ENCODE measurements at places on chromosomes 1 and 21.

DNA sequence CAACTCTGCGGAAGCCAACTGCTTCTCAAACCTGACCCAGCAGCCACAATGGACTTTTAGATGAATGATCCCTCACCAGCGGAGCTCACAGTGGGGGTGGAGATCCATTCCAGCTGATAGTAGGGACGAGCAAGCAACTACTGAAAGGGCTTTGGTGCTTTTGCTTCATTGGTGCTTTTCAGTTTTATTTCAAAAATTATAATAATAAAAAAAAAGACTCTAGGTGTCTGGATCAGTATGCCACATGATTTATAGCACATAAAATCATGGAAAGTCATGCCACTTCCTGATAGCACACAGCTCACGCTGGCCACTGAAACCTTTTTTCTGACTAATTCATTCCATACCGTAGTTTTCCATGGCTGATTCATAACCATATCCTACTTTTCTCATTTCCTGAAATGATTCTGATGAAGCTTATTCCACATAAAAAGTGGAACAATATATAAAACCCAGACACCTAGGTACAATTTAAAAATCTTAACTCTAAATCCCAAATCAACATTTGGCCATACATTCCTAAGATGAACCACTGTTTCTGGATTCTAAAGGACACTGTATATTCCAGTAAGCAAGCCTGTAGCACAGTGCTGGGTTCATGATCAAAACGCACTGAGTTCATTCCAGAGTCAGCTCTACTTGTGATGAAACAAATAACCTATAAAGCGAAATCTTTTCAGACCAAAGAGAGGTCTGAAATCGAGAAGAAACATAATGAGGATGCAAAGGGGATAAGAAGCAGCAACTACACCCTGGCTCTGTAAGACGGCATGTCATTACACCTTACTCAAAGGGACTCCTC, 41.3 kb upstream of the KCNE1 start:
- no peak for DNase-seq

DNA sequence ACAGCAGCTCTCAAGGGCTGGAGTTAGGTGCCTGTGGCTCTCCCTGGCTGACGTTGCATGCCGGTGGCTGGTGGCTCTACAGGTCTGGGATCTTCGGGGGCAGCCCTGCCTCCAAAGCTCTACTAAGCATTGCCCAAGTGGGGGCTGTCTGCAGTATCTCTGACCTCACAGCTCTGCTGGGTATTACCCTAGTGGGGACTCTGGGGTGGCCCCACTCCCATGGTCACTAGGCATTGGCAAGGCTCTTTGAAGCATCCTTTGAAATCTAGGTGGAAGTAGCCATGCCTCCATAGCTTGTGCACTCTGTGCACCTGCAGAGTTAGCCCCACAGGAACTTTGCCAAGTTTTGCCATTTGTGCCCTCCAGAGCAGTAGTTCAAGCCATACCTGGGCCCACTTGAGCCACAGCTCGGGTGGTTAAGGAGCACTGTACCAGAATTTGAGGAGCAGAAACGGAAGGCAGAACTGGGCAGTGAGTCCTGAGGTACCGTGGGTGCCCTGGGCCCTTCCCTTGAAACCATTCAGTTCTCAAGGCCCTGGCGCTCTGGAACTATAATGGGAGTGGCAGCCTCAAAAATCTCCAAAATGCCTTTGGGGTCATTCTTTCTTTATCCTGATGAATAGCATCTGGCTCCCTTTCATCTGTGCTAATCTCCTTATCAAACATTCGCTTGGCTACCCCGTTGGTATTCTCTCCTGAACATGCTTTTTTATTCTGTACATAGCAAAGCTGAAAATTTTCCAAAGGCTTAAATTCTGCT, 15.4 kb downstream of the GJA4 start:
- DNase-seq: no peak

DNA sequence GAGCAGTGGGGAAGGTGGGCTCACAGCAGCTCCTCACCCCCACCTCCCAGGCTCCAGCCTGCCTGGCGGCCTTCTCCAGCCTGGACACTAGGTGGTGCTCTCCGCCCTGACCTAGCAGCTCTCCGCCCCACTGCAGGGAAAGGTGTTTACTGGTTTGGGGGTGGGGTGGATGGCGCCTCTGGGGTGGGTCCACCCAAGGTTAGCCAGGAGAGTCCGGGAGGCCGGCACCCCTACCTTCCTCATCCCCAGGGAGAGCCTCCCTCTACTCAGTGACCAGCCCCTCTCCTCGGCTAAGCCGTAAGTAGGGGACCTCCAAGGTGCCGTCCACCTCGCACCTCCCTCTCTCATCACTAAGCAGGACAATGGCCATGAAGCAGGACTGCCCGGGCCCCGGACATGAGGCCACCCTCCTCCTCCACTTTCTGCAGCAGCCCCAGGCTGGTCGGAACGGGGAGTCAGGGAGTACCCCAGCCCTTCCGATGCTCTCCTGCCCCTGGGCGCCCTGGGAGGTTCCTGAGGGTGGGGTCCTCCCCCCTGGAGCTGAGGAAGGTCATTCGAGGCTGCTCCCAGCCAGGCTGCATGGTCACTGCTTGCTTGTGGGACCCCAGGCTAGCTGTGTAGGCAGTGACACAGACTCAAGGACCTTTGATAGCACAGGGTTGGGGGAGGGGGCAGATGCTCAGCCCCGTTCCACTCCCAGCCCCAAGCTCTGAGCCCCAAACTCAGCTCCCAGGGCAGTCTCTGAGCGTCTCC, 101.4 kb upstream of the VAMP3 start:
- DNase-seq: no peak

GRCh38 chr1:116345011-116345410, 28.0 kb upstream of the ATP1A1 start:
- DNase-seq: no peak

DNA sequence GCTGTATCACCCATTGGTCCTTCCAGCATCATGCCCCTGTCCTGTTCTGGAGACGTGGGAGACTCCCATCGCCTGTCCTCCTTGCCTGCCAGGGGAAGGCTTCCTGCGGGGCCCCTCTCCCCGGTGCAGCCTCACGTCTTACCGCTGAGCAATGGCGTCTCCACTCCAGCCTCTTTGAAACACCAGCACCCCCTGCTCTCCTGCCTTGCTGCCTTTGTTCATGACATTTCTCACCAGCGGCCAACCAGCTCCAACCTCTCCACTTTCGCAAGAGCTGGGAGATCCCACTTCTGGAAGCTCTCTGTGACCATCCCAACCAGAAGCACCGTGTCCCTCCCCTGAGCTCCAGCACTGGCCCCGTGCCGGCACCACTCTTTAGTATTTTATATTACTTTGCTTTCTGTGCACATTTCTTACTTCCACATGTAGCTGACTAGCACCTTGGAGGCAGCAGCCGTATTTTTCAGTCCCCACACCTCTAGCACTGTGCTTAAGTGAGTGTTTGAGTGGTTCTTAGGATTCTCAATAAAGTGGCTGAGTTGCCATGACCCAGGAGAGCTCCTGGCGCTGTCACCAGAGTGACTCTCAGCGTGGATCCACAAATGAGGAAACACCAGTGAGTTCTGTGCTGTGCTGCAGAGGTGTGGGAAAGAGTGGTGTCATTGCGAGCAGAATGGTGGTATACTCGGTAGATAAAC, 83.5 kb downstream of the ATP5PO start:
- no peak for DNase-seq

GRCh38 chr1:107689159-107689558, 275.8 kb downstream of the VAV3 start:
- DNase-seq: no peak

DNA sequence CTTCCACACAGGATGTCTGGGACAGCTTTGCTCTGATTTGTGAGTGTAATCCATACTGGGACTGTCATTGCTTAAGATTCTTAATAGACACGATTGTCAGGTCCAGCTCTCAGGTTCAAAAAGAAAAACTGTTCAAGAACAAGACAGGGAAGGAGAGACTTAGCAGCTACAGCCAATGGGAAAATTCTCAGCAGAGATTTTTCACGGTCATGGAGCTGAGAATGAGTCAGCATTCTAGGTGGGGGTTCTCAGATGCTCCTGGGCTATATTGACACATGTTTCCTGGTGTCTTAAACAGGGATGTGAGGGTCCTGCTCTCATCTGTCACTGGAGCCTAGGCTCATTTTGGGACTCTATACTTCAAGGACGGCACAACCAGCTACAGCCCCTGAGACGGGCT, 318.3 kb downstream of the RRAGC start:
- DNase-seq: no peak

- DNase-seq: no peak
Observed at GRCh38 chr1:44071461-44071860, 40.2 kb upstream of the SLC6A9 start.

- DNase-seq: no peak
Observed at GRCh38 chr21:38173276-38174035, 83.3 kb upstream of the KCNJ15 start.

DNA sequence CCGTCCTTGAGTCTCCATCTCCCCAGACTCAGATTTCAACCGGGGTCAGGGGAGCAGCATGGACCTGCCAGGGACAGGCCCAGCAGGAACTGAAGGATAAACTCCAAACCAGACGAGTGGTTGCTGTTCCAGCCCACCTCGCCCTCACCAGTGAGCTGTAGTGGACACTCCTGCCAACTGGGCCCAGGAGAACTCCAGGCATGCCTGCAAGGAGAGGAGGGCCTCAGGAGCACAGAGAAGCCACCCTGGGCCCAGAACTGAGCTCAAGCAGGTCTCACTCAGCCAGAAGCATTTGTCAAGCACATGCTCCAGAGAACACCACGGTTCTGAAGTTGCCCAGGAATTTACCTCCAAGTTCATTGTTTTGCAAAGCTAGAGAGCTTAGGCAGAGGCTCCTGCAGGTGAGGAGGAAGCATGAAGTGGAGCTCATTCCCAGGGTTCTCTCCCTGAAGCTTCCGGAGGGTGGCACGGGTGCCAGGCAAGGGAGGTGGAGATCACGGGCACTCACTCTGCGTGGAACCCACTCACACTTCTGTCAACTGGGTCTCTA, 61.0 kb downstream of the MATN1 start:
- DNase-seq: no peak

DNA sequence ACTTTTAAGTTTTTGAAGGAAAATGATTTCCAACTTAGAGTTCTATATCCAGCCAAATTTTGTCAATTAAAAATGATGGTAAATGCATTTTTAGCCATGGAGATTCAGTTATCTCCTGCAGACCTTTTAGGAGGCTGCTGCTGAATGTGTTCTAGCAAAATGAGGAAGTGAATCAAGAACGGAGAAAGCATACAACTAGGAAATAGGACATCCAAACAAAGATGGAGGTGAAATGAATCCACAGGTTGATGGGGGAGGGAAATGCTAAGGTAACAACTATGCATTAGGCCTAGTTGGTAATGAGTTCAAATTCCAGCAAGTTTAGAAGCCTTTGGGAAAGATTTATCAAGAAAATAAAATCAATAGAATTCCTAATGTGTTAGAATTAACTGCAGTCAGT, 80.5 kb downstream of the FNBP1L start:
- no peak for DNase-seq

DNA sequence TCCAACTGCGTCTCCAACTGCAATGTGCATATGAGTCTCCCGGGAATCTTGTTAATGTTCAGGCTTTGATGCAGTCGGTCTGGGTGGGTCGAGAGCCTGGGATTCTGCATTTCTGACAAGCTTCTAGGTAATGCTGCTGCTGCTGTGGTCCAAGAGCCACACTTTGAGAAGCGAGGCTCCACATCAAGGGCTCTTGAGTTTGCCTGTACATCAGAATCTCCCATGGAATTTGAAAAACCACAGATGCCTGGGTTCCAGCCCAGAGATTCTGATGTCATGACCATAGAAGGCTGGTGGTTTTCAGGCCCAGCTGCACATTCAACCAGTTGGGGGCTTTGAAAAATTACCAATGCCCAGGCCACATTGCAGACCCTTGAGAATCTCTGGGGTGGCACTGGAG, 93.9 kb upstream of the TARDBP start:
- DNase-seq: no peak

- DNase-seq: no peak
Observed at GRCh38 chr1:52423771-52424170, 19.4 kb downstream of the PRPF38A start.

GRCh38 chr1:21926814-21927532, 10.1 kb downstream of the HSPG2 start:
- no peak for DNase-seq

DNA sequence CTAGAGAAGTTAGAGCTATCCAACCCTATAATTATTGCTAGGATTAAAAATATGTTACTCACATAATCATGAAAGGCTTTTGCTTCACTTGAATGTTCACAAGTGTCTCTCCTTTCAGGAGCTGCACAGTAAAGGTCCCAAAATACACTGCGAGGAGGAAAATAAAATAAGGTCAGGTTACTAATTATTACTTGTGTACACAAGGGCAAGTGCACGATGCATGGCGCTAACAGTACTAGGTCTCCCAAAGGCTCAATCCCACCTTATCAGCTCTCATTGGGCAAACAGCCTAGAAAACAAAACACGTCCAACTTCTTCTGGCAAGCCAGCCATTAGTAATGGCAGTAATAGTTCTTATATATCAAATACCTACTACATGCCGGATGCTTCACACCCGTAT, 4.4 kb downstream of the SSBP3 start:
- no peak for DNase-seq

Measured in NCI-H187 treated with DMSO at 0.1 percent for 48 hours (cell line).